ENCODE measurements at places on chromosomes 7 and 10. TPM values are rescaled to one million over a fixed set of nuclear protein-coding genes. Genes with fewer than 3 reads are reported as not detected.

DNA sequence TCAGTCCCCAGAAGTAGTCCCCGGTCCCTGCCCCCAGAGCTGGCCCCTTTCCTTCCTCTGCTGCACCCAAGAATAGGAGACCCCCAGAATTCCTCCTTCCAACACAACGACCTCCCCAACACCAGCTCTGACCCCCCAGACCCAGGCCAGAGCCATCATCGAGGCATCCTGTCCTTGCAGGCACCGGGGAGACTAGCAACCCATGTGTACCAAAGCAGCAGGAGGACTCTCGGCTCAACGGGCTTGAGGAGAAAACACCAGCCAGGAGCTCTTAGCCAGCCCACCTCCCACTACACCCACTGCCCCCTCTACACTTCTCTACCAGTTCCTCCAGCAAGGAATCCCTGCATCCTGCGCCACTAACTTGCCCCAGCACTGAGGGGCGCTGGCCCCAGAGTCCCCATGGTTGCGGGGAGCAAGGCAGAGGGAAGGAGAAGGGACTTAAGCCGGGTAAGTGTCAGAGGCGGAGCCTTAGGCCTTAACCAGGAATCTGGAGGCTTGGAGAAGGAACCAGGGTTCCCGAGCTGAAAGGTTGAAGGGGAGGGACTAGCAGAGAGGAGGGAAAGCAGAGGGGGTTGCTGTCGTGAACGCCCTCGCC, 3.9 kb downstream of the GRID1 start:
- DNase-seq: no peak
- peaks cover 9% of the 10 kb centered on the region for H3K4me1 ChIP-seq
- H3K36me3 ChIP-seq: no peaks in the 10 kb centered on the region
- no peak overlapping the region for H3K27ac ChIP-seq

- peaks cover 16% of the 10 kb centered on the region for H3K27me3 ChIP-seq
- no peak overlapping the region for H3K4me3 ChIP-seq
- peak; percentile 84 for DNase-seq
- peaks cover 2% of the 10 kb centered on the region for H3K4me1 ChIP-seq
Measured at GRCh38 chr7:142863891-142864685, 9.2 kb downstream of the EPHB6 start.

DNA sequence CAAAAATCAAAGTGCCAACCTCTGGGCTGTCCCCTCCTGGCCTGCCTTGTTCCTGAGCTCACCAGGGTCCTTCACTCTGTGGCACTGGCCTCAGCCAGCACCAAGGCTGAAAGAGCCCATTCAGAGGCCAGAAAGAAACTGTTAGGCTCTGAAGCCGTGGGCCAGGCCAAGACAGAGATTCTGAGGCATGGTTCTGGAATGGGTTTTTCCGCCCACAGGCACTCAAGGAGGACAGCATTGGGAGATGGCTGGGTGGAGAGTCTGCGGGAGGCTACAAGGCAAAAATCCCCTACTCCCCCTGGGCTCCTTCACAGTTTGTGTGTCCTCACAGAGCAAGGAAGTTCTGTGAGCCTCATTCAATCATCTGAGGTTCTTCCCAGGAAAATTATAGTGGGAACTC, 31.7 kb downstream of the GRIFIN start:
- peaks cover 4% of the 10 kb centered on the region for H3K36me3 ChIP-seq
- no peak overlapping the region for H3K4me3 ChIP-seq
- H3K4me1 ChIP-seq: peaks cover 9% of the 10 kb centered on the region
- H3K27ac ChIP-seq: peak overlapping the region; percentile 47
- DNase-seq: no peak

- no peak for DNase-seq
- H3K27me3 ChIP-seq: no peaks in the 10 kb centered on the region
- H3K4me3 ChIP-seq: no peak overlapping the region
- peaks cover 17% of the 10 kb centered on the region for H3K4me1 ChIP-seq
- no peak overlapping the region for H3K27ac ChIP-seq
- peaks cover 49% of the 10 kb centered on the region for H3K36me3 ChIP-seq
Measured at GRCh38 chr10:409408-410040, 274.3 kb downstream of the ZMYND11 start.

GRCh38 chr10:112988839-112989406, 38.9 kb downstream of the TCF7L2 start:
- DNase-seq: no peak
- no peaks in the 10 kb centered on the region for H3K27me3 ChIP-seq
- no peak overlapping the region for H3K4me3 ChIP-seq
- H3K27ac ChIP-seq: peak overlapping the region; percentile 34

DNA sequence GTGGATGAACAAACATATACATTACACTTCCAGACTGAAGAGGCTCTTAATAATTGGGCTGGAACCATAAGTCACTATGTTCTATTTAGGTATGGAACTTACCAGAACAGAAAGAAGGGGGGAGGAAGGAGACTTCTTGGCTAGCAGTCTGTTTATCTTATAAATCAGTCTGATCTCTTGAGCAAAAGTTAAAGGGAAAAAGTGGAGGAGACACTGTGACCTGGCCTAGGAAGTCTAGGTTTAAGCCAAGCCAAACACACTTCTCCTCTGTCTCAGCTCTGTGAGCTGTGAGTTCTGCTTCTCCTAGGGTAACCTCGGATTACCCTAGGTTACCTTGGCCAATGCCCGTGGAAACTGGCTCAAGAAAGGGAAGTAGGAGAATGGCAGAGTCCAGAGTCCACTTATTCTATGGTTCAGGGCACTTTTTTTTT, 95.2 kb downstream of the PFKFB3 start:
- no peak overlapping the region for H3K4me3 ChIP-seq
- DNase-seq: no peak
- no peaks in the 10 kb centered on the region for H3K27me3 ChIP-seq
- peaks cover 43% of the 10 kb centered on the region for H3K4me1 ChIP-seq

DNA sequence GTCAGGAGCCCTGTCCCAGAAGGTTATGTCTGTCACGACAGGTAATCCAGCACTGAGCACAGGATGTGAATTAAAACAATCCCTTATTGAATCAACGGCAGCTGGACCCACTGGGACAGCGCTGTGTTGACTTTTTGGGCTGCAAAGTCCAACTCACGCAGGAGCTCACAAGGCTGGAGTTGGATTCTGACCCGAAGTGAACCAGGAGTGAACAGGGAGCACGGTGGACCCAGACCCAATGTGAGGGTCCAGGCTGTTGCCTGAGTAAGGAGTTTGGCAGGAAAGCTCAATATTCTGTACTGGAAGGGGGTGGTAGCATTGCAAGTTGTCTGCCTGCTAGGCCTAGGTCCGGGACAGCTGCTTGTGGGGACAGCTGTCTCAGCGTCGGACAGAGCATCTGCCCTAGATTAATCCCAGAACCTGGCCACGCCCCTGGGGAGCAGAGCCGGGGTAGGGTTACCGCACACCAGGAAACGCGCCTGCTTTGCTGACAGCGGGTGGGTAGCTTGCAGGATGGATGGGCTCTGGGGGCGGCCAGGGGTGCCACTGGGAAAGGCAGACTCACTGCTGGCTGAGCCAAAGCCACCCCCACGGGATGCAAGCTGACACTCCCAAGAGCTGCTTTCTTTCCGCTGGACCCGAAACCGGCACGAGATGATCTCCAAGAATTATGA, 24.0 kb downstream of the COL26A1 start:
- peak; percentile 89 for DNase-seq
- H3K36me3 ChIP-seq: peaks cover 4% of the 10 kb centered on the region
- H3K4me1 ChIP-seq: peaks cover 58% of the 10 kb centered on the region
- H3K27ac ChIP-seq: peak overlapping the region; percentile 86

GRCh38 chr10:63917363-63917762, 396.2 kb downstream of the REEP3 start:
- H3K27me3 ChIP-seq: peaks cover 10% of the 10 kb centered on the region
- H3K27ac ChIP-seq: no peak overlapping the region
- no peaks in the 10 kb centered on the region for H3K4me1 ChIP-seq
- DNase-seq: no peak
- H3K36me3 ChIP-seq: no peaks in the 10 kb centered on the region

- H3K27me3 ChIP-seq: no peaks in the 10 kb centered on the region
- H3K27ac ChIP-seq: peak overlapping the region; percentile 4
- no peak overlapping the region for H3K4me3 ChIP-seq
- H3K4me1 ChIP-seq: peaks cover 16% of the 10 kb centered on the region
- peaks cover 7% of the 10 kb centered on the region for H3K36me3 ChIP-seq
Measured at GRCh38 chr7:72919256-72919775, 5.6 kb upstream of the POM121 start.

GRCh38 chr10:100864036-100864885, 48.5 kb upstream of the SLF2 start:
- no peaks in the 10 kb centered on the region for H3K36me3 ChIP-seq
- H3K27me3 ChIP-seq: peaks cover 62% of the 10 kb centered on the region
- H3K4me3 ChIP-seq: no peak overlapping the region
- peaks cover 3% of the 10 kb centered on the region for H3K4me1 ChIP-seq
- DNase-seq: no peak
- H3K27ac ChIP-seq: no peak overlapping the region

GRCh38 chr7:79453558-79454360, at the start of gene MAGI2:
Gene MAGI2 (minus strand): TSS chr7:79453667. CDS start chr7:79453320, 347 bp downstream.
- H3K4me3 ChIP-seq: peak within 1 kb of the TSS; percentile 95
- H3K27me3 ChIP-seq: no peaks in the 10 kb centered on the region
- peak; percentile 95 for DNase-seq
- peaks cover 9% of the 10 kb centered on the region for H3K36me3 ChIP-seq
- peaks cover 24% of the 10 kb centered on the region for H3K4me1 ChIP-seq

GRCh38 chr10:98378722-98379121, 36.3 kb downstream of the PYROXD2 start:
- no peak for DNase-seq
- peaks cover 37% of the 10 kb centered on the region for H3K4me1 ChIP-seq
- H3K27ac ChIP-seq: no peak overlapping the region
- no peaks in the 10 kb centered on the region for H3K27me3 ChIP-seq

GRCh38 chr10:30831426-30831825, 200.2 kb downstream of the ZNF438 start:
- H3K27me3 ChIP-seq: no peaks in the 10 kb centered on the region
- no peak overlapping the region for H3K27ac ChIP-seq
- no peak overlapping the region for H3K4me3 ChIP-seq
- peaks cover 27% of the 10 kb centered on the region for H3K4me1 ChIP-seq

- no peaks in the 10 kb centered on the region for H3K36me3 ChIP-seq
- H3K4me1 ChIP-seq: no peaks in the 10 kb centered on the region
- H3K27me3 ChIP-seq: peaks cover 4% of the 10 kb centered on the region
- no peak overlapping the region for H3K27ac ChIP-seq
- no peak for DNase-seq
- H3K4me3 ChIP-seq: no peak overlapping the region
Measured at GRCh38 chr10:49280001-49280408, 19.0 kb upstream of the C10orf71 start.

GRCh38 chr10:69742928-69743602, 58.6 kb upstream of the COL13A1 start:
- no peak for DNase-seq
- H3K4me1 ChIP-seq: peaks cover 13% of the 10 kb centered on the region
- H3K36me3 ChIP-seq: no peaks in the 10 kb centered on the region
- peaks cover 2% of the 10 kb centered on the region for H3K27me3 ChIP-seq

DNA sequence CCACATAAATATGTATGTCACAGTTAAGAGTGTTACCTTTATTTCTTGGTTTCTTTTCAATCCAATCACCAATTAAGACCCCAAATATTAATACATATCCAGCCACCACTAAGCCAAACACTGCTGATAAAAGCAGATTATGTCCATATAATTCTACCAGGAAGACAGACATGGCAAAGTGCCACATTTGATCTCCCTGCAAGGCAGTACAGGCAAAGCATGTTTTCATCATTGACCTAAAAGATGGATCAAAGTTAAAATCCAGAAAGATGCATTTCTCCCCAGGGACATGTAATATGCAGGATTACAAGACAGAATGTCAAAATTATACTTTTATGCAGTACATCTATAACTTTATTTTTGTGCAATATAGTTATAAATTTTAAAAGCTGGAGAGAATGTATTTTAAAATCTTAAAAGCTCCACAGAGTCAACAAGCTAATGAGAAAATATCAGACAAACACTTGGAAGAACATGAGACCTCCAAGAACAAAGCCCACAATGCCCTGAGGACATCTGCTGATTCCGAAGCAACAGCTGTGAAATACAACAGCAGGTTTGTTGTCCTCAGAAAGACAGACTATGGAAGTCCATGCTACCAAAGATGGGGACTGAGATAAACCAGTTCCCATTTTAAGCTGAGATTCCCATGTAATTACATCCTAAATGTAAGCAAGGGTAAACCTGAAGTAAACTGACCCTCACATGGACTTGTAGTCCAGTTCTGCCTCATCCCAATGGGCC, 54.5 kb upstream of the TOMM7 start:
- H3K27ac ChIP-seq: no peak overlapping the region
- no peaks in the 10 kb centered on the region for H3K4me1 ChIP-seq
- no peak overlapping the region for H3K4me3 ChIP-seq
- no peaks in the 10 kb centered on the region for H3K27me3 ChIP-seq

DNA sequence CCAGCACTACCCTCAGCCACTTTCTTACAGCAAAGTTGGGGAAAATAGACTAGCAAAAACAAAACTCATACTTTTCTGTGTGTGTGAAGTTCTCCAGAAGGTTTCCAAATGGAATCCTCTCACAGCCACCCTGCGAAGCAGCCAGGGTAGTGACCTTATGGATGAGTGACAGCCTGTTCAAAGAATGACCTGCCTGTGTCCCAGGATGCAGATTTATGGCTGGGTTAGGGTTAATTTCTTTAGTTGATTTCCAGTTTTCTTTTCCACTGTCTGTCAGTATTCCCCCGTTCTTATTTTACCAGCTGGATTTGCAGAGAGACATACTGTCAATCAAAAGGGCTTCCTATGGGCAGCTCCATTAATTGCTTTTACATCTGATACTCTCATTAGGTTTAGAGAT, 2.4 kb upstream of the SEMA4G start:
- no peak for DNase-seq
- H3K27me3 ChIP-seq: no peaks in the 10 kb centered on the region
- H3K27ac ChIP-seq: no peak overlapping the region
- no peak overlapping the region for H3K4me3 ChIP-seq
- peaks cover 19% of the 10 kb centered on the region for H3K36me3 ChIP-seq

GRCh38 chr10:62996516-62996915, 136.6 kb upstream of the NRBF2 start:
- H3K36me3 ChIP-seq: no peaks in the 10 kb centered on the region
- no peaks in the 10 kb centered on the region for H3K4me1 ChIP-seq
- DNase-seq: no peak
- H3K27me3 ChIP-seq: peaks cover 20% of the 10 kb centered on the region

The COPS6 gene
- 93.7 TPM for total RNA-seq

The RTKN2 gene
- 2.4 TPM for total RNA-seq

The CLEC2L gene
- not detected for total RNA-seq

The PALD1 gene
- 3.1 TPM for total RNA-seq

The TMEM270 gene
- not detected for total RNA-seq

The CDH23 gene
- total RNA-seq: not detected

The IGF2BP3 gene
- 70.0 TPM for total RNA-seq

The KLHDC10 gene
- total RNA-seq: 35.3 TPM

The EEF1AKMT2 gene
- total RNA-seq: 21.9 TPM

The TLX1 gene
- not detected for total RNA-seq

The SRRM3 gene
- total RNA-seq: 0.71 TPM

The CHN2 gene
- total RNA-seq: 0.64 TPM

The ARMH3 gene
- 28.8 TPM for total RNA-seq

The ADAMTS14 gene
- 4.1 TPM for total RNA-seq
